ENCODE measurements at places on chromosomes 12 and 14.

- DNase-seq = no peak
Observed at GRCh38 chr14:33709711-33710110, 241.2 kb downstream of the EGLN3 start.

DNA sequence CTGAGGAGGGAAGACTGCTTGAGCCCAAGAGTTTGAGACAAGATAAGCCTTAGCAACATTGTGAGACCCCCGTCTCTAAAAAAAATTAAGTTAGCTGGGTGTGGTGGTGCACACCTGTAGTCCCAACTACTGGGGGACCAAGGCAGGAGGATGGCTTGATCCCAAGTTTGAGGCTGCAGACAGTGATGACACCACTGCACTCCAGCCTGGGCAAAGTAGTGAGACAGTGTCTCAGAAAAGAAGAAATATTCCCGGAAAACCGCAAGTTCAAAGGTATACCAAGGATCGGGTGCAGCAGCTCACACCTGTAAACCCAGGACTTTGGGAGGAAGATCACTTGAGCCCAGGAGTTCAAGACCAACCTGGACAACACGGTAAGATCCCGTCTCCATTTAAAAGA is 5.8 kb downstream of the PTGES3 start:
- no peak for DNase-seq

- peak; percentile 80 for DNase-seq
Observed at GRCh38 chr14:22570132-22570949, 18.7 kb downstream of the DAD1 start.

GRCh38 chr14:68143341-68143841 is 323.8 kb downstream of the RAD51B start:
- peak; percentile 60 for DNase-seq

DNA sequence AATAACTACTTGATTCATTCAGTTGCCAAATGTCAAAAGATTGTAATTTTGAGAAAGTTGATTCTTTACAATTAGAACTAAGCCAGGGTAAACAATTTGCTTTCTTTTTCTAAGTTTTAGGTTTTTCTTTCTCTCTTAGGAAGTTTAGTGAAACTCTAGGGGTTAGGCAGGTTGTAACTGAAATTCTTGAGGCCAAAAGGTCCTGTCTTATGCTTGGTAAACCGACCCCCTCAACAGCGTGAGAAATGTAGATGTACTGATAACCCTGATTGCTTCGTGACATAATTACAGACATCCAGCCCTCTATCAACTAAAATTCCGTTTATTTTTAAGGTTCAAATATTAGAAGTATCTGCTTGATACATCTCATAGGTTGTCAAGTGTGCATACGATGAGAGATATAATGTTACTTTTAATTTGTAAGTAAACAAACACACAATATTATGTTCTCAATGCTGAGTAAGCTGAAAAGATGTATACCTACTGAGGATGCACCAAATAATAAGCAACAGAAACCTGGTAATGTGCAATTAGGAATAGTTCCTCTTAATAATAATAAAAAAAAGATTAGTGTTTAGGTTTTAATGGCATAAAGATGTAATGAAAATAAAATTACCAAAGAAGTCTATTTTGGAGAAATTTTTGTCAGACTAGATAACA is 7.2 kb downstream of the FUT8 start:
- DNase-seq = no peak

DNA sequence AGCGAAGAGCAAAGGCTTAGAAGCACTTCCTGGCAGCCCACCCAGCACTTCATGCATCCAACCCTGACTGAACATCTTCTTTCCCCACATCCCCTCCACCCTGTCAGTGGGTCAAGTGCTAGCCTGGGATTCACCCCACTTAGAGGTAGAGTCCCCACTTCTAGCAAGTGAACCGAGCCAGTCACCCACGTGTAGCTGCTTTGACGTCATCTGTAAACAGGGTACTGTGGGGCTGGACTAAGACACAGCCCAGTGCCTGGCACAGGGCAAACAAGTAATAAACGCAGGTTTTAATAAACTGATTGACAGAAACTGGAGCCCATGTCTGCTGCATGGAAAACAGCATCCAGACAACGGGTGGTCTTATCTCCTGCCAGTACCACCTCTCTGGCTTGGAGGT is 61.7 kb downstream of the ITPK1 start:
- DNase-seq = no peak

DNA sequence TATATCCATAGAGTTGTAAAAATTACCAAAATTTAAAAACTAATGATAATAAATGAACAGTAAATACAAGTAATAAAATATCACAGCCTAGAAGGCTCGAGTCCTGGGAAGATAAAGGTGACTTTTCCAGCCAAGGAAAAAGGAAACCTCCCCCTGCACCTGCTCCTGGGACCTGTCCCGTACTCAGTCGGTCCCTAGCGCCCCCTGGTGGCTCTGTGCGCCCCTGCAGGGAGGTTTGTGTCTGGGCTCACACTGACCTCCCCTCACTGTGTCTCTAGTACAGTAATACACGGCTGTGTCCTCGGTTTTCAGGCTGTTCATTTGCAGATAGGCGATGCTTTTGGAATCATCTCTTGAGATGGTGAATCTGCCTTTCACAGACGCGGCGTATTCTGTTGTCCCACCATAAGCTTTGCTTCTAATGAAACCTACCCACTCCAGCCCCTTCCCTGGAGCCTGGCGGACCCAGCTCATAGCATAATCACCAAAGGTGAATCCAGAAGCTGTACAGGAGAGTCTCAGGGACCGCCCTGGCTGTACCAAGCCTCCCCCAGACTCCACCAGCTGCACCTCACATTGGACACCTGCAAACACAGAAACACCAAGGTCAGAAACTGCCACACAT is 1030.4 kb downstream of the TMEM121 start:
- peak; percentile 33 for DNase-seq

DNA sequence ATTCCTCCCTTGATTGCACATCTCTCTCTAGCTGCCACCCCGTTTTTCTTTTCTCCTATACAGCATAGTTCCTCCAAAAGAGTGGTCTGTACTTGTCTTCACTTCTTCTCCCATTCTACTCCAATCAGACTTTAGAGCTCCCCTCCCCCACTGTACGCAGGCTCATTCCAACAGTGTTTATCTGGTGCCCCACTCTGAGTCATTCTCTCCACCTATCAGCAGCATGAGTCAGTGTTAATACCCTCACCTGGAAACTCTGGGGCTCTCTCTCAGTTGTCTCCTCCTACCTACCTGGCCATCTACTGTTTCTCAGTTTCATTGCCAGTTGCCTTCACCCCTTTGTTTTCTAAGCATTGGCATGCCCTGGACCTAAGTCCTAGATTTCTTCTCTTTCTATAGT is 175.1 kb upstream of the ARHGAP5 start:
- no peak for DNase-seq

DNA sequence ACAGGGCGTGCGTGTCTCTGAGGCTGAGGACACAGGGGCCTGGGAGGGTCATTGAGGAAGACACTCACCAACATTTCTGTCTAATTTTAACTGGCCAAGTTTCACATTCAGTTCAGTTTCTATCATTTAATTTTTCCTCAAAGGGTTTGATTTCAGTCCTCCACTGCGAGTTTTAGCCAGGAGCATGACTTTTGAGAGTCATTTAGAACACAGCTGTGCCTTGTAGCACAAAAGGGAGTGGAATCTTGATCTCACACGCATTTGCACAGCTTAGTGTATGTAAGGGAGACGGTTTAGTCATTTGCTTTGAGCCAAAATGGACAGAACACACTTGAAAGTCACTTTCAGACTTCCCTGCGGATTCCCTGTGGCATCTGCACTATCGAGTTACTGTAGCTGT is 1090.8 kb downstream of the BCL11B start:
- DNase-seq = no peak

- peak; percentile 29 for DNase-seq
Observed at GRCh38 chr12:130026608-130027176, 122.9 kb upstream of the TMEM132D start.

GRCh38 chr12:22287101-22287500 is 47.4 kb downstream of the ST8SIA1 start:
- DNase-seq = no peak

- DNase-seq = no peak
Observed at GRCh38 chr14:35632271-35632670, 98.3 kb downstream of the INSM2 start.

GRCh38 chr14:104246401-104247335 is 108.3 kb downstream of the KIF26A start:
- DNase-seq = no peak

- no peak for DNase-seq
Observed at GRCh38 chr14:97948841-97949240, 1151.7 kb downstream of the VRK1 start.

DNA sequence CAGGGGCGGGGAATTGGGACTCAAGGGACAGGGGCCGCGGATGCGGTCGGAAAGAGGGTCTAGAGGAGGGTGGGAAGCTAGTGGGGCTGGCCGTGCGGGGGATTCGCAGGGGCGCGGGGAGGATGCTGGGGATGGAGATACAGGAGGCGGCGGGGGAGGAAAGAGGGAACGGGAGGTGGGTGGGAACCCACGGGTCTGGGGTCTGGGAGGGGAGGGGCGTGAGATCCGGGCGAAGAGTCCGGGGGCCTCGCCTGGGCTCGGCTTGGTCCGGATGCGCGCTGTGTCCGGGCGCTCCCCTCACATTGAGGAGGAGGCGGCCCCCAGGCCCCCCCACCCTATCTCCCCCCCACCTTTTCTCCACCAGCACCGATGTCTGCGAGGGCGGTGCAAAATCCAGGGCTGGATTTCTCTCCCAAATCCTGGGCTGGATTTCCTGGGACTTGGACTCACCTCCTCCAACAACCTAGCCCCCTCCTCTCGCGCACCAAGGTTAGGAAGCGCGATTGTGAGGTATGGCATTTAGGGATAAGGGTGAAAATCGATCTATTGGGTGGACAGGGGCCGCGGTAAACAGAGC is at the start of gene AGAP2:
AGAP2 (minus strand) TSS at position 82 of the 577 bp plus-strand sequence. CDS start 496 bp downstream, outside the sequence.
- DNase-seq = no peak

DNA sequence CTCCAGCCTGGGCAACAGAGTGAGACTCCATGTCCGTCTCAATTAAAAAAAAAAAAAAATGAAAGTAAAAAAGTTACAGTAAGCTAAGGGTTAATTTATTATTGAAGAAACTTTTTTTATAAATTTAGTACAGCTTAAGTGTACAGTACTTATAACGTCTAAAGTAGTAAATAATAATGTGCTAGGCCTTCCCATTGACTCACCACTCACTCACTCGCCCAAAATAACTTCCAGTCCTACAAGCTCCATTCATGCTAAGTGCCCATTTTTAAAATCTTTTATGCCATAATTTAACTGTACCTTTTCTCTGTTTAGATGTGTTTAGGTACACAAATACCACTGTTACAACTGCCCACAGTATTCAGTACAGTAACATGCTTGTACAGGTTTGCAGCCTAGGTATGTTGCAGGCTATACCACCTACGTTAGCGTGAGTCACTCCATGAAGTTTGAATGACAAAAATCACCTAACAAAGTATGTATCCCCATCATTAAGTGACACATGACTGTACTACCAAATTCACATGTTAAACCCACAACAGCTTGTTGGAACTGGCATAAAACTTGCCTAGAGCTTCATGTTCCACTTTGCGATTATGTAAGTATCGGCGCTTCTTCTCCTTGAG is 10.7 kb downstream of the KANSL2 start:
- DNase-seq = no peak

DNA sequence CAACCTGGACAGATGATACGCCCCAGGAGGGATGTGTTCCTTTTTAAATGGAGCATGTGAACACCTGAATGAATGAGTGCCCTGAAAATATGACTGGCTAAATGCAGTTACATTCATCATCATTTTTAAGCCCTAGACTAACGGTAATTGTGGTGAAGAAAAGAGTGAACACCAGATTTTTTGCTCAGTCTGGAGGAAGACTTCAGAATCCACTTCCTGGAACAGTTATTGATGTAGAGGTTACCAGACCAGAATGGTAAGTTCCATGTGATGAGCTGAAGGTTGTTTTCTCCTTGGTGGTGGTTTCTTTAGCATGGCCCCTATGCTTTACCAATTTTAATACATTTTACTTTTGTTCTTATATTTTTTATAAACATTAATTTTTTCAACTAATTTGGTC is 29.3 kb downstream of the PIWIL1 start:
- no peak for DNase-seq

GRCh38 chr12:130981911-130982310 is 28.2 kb downstream of the ADGRD1 start:
- DNase-seq = no peak

GRCh38 chr12:42679466-42679865 is 89.9 kb upstream of the PRICKLE1 start:
- DNase-seq = no peak

DNA sequence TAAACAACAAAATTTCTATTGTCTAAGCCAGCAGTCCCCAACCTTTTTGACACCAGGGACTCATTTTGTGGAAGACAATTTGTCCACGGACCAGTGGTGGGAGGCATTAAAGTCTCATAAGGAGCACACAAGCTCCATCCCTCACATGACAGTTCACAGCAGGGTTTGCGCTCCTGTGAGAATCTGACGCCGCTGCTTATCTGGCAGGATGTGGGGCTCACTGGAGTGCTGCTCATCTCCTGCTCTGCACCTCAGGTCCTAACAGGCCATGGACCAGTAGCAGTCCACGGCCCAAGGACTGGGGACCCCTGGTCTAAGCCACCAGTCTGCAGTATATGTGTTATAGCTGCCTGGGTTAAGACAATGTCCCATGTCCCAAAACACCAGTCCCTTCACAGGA is 27.2 kb downstream of the VCPKMT start:
- no peak for DNase-seq

GRCh38 chr12:20125276-20125798 is 243.0 kb upstream of the PDE3A start:
- DNase-seq = no peak

DNA sequence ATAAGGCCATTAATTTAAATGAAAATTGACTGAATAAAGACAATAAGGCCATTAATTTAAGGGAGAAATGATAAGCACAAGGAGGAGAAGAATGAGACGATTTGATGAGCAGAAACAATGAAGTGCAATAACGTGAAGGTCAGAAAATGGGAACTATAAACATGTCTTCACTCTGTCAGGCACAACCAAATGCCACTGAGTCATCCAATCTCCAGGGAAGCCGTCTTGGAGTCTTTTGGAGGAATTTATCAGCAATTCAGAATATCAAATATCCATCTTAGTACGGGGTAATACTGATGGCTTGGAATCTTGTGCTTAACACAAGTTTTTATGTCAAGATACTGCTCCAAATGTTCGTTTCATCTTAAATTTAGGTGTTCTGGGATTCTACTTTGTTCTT is 159.9 kb downstream of the CAPZA3 start:
- DNase-seq = no peak

DNA sequence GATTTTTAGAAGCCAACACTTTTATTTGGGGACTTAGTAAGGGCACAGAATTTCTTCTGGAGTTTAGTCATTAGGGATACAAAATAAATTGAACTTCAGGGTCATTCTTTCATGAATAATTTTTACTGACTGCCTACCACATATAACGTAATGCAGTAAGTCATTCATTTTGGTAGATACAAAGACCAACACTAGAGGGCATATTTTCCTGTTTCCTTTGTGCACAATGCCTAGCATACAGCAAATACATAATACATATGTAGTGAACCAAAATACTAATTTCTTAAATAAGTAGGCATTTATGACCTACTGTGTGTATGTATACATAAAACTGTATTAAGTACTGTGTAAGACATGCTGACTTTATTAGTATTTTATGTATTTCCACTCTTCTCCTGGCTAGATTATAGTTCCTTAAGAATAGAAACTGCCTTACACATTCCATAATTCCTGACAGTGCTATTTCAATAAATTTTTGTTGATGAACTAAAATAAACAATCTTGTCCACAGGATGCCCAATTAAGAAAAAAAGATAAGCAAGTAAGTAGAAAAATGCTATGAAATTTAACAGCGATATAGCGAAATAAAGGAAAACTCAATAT is 47.9 kb downstream of the PPP1R12A start:
- DNase-seq = peak; percentile 36
